ENCODE measurements at places on chromosomes 2 and 18.

- DNase-seq = no peak
These were observed 54.1 kb downstream of the ETAA1 start for GRCh38 chr2:67451086-67451832.

DNA sequence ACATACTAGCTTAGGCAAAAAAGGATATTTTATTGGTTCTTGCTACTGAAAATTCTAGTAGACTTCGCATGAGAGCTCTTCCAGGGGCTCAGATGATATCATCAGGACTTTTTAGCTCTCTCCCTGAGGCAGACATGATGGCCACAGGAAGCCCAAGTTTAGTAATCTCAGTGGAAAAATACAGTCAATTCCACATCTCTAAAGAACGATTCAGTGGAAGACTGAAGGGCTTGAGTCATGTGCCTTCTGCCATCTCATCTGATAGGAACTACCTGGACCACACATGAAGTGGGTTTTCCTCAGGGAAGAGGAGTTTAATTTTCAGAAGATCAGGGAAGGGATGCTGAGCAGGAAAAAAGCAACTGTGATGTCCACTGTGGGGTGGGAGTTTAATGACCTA, 117.3 kb downstream of the TTC27 start:
- DNase-seq = no peak

DNA sequence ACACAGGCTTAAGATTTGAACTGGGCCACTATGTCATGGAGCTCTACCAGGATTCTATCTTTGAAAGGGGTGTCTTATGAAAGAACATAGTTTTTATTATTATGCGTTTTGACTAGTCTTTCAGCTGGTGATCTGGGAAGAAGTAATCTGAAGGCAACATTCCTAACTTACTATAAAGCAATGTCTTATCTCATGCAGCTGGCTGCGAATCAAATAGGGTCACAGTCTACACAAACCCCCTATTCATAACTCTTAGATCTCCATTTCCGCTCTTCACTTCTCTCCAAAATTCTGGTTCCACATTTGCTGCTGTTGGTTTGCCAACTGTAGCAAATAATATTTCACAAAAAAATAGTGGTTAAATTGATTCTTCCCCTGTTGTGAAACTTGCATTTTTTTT, 813.3 kb downstream of the CNTNAP5 start:
- no peak for DNase-seq

DNA sequence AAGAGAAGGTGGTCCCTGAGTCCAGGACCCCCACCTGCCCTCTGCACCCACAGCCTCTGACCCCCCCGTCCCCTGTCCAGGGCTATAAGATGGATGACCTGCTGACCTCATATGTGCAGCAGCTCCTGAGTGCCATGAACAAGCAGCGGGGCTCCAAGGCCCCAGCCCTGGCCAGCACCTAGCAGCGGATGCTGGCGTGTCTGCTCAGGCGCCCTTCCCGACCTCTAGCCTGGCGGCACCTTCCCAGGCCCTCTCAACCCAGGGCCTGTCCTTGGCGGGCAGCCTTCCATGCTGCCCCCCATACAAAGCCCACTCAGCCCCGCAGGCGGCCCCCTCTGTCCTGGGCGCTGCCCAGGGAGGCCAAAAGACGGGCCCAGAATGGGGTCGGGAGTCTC, 8.7 kb upstream of the GPR17 start:
- no peak for DNase-seq

- no peak for DNase-seq
These were observed 331.9 kb downstream of the SLC8A1 start for GRCh38 chr2:40120026-40120425.

GRCh38 chr2:67046591-67046990, 350.5 kb upstream of the ETAA1 start:
- DNase-seq = no peak

GRCh38 chr2:156517419-156517818, 81.2 kb downstream of the GPD2 start:
- no peak for DNase-seq

GRCh38 chr2:41913311-41913710, 134.5 kb upstream of the PKDCC start:
- no peak for DNase-seq

- no peak for DNase-seq
These were observed 33.5 kb downstream of the PDE1A start for GRCh38 chr2:182393270-182393760.

- peak; percentile 49 for DNase-seq
These were observed 92.2 kb upstream of the TGFA start for GRCh38 chr2:70645733-70646419.

- DNase-seq = no peak
These were observed 229.8 kb downstream of the PIK3C3 start for GRCh38 chr18:42184685-42185477.

GRCh38 chr18:10526561-10526949, 728 bp downstream of the NAPG start:
- no peak for DNase-seq

DNA sequence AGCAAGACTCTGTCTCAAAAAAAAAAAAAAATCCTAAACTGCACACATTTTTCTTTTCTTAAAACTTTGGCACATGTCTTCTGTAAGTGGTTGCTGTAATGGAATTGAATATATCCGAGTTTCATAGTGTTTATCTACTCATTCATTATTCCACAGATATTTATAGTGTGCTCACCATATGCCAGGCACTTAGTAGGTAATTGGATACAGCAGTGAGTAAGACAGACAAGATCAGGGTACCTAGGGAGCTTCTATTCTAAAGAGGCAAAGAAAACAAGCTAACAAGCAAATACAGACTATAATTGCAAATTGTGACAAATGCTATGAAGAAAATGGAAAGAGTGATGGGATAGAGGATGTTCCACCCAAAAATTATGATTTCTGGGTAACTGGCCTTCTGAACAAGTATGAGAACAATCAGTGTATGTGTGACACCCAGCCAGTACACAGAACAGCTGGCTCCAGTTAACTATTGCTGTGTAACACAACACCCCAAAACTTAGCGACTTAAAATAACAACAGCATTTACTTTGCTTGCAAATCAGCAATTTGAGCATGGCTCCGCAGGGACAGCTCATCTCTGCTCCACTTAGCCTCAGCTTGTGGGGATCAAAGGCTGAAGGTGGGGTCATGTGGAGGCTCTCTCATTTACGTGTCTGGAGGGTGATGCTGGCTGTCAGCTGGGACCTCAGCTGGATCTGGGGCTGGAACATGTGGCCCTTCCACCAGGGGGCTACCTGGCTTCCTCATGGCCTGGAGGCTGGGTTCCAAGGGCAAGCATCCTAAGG, 224.9 kb downstream of the INSIG2 start:
- peak; percentile 27 for DNase-seq

- DNase-seq = no peak
These were observed 1.1 kb downstream of the RPL37A start for GRCh38 chr2:216499641-216500218.

GRCh38 chr2:67879586-67880290, 183.1 kb downstream of the C1D start:
- DNase-seq = no peak

- DNase-seq = no peak
These were observed 17.7 kb downstream of the SH2D6 start for GRCh38 chr2:85435981-85436835.

GRCh38 chr2:101474731-101475384, at the start of gene RFX8:
RFX8 (minus strand) TSS chr2:101475112; CDS start chr2:101466848, 8,264 bp downstream.
- no peak for DNase-seq

GRCh38 chr2:112958428-112959108, 19.2 kb upstream of the IL36G start:
- peak; percentile 80 for DNase-seq

GRCh38 chr2:128876986-128877983, 558.6 kb upstream of the HS6ST1 start:
- no peak for DNase-seq

- no peak for DNase-seq
These were observed 185.1 kb upstream of the ZNF804A start for GRCh38 chr2:184413221-184413620.

DNA sequence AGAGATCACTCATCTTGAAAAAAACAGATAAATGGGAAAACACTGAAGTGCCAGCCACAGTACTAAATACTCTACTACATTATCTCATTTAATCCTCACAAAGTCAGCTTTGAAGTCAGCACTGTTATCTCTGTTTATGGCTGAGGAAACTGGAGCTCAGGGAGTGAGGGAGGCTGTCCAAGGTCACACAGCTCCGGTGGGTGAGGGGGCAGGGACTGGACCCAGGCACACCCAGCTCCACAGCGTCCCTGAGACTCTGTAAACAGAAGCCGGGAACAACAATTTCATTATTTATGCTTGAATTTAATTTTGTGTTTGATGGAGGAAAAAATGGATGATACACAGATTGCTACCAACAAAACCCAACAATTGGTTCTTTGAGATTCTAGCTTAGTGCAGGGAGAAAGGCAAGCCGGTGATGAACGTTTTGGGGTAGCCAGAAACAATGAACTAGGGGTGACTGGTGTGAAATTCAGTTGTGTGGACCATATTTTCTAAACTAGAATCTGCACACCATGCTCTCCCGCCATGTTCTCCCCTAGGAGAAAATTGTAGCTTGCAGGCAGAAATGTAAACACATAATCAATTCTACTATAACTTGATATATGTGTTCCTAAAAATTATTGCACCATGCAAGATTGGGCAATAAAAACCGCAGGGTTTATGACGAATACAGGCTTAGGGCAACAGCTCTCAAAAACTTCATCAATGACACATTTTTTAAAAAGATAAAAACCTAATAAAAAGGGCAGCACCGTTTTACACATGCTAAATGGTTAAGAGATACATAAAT, at the start of gene GREB1:
Gene GREB1 (plus strand): TSS at position 768 of the 793 bp plus-strand sequence. CDS start 22,570 bp downstream, outside the sequence.
- no peak for DNase-seq

DNA sequence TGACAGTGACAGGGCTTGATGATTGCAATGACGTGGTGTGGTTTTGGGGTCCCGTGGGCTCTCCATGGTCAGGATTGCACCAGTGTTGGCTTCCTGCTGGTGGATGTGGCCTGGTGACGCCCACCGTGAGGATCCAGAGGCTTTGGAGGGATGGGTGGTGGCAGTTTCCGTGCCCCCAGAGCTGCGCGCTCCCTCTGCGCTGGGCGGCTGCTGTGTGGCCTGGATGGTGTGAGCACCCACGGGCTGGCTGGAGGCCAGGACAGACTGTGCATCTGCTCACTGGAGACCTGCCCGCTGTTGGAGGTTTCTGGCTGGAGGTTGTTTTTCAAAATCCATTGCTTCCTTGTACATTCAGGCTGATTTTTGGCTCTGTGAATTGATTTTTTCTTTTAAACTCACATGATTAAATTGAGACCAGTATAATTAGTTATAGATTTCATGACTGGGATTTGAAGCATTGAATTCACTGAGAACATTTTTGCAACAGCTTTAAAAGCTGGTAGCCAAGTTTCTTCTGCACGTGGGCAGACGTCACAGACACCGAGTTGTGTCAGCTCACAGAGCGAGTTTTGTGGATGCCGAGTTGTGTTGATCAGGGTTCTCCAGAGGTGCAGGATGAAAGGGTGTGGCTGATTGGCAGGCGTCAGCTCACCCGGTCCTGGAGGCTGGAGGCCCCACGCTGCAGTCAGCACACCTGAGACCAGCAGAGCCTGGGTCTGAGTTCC, 72.7 kb downstream of the KCNG2 start:
- DNase-seq = no peak

GRCh38 chr2:187769437-187769836, 215.2 kb upstream of the TFPI start:
- DNase-seq = no peak

GRCh38 chr2:113248997-113249770, 29.5 kb downstream of the PAX8 start:
- peak; percentile 85 for DNase-seq

DNA sequence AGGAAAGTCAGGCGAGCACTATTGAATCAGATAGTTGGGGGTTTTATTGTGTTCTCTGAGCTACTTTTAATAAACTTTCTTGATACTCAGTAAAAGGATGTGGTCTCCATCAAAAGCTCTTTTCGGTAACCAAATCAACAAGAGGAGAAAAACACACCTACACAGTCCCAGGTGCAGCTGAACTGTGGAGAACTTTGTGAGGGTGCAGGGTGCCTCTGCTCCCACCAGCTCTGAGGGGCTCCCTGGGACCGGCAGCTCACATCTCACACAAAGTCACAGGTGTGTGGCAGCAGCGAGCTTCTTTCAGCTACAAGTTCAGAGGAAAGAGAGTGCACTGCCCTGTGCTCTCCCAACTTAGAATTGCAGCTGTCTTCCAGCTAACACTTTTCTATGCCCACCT, 650.4 kb downstream of the RNF144A start:
- no peak for DNase-seq

- DNase-seq = no peak
These were observed 111.9 kb upstream of the MAPRE2 start for GRCh38 chr18:34929336-34929780.

GRCh38 chr2:170679607-170680079, 35.5 kb upstream of the SP5 start:
- no peak for DNase-seq

DNA sequence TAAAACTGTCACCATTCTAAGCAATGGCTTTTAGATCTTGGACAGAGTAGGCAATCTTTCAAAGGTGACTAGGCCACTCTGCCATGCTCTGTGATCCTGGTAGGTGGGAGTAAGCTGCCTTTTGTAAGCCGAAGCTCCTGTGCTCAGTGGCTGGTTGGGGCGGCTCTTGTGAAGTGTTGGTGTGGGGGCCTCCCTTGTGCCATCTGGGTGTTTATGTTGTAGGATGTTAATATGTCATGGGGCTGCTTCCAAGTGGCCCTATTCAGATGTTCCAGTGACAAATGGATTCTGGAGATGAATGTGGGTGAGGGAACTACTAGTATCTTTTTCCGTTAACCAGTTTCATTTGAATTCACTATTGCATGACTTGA, 116.8 kb upstream of the SPRED2 start:
- DNase-seq = no peak

DNA sequence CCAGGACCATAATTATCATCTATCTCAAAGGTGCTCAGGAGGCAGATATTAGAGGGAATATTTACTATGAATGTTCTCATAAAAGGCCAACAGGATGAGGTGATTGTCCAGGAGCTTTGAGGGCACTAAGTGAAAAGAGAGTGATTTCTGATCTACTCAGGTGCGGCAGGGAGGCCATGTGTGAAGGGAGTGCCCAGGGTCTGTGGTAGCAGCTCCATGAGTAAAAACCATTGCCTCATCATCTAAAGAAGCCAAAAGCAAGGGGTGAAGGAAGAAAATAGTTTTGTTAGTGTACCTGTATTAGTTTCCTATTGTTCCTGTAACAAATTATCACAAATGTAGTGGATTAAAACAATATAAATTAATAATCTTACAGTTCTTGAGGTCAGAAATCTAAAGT, 22.5 kb downstream of the RND3 start:
- no peak for DNase-seq

DNA sequence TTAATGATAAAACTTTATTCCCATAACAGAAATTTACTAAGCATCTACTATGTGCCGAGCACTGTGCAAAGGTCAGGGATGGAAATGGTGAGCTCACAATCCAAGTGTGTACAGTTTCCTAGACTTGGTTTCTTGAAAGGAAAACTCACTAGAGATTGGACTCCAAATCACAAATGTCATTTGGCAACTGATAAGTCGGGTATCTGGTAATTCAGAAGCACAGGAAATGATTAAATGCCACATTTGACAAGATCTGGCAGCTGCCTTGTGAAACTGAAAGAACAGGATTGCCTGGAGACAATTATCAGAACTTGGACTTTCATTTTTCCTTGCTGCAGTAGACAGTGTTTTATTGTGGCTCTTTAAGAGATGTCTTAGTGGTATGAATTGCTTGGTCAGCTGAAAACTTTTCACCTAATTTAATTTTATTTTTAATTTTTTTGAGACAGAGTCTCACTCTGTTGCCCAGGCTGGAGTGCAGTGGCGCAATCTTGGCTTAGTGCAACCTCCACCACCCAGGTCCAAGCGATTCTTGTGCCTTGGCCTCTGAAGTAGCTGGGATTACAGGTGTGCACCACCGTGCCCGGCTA, 19.2 kb downstream of the ITGA6 start:
- DNase-seq = no peak

- DNase-seq = no peak
These were observed 126.2 kb upstream of the SH3BP4 start for GRCh38 chr2:234825616-234826015.
